ENCODE measurements at places on chromosomes 13 and 19. TPM values are rescaled to one million over a fixed set of nuclear protein-coding genes. Genes with fewer than 3 reads are reported as not detected.

The CBARP gene
- 0.14 TPM for total RNA-seq

The GSX1 gene
- total RNA-seq, result not detected

The FGF22 gene
- total RNA-seq, result 0.31 TPM

The UHRF1 gene
- total RNA-seq, result 4.1 TPM

The ZNF121 gene
- 35.7 TPM for total RNA-seq

The GPR18 gene
- total RNA-seq, result 25.5 TPM

The ZNF329 gene
- 13.0 TPM for total RNA-seq

The RASGRP4 gene
- total RNA-seq, result 5.7 TPM

The KRTDAP gene
- total RNA-seq, result not detected

The CCDC169 gene
- not detected for total RNA-seq

The HIPK4 gene
- not detected for total RNA-seq

The ZNF69 gene
- total RNA-seq, result 4.8 TPM

The CLIP3 gene
- 1.3 TPM for total RNA-seq

The F2RL3 gene
- 0.28 TPM for total RNA-seq

The OR7A5 gene
- not detected for total RNA-seq

The PRTN3 gene
- total RNA-seq, result not detected

The BLVRB gene
- 18.3 TPM for total RNA-seq

The ZNF175 gene
- 4.8 TPM for total RNA-seq

The ZNF677 gene
- 18.4 TPM for total RNA-seq

The NOVA2 gene
- total RNA-seq, result not detected

Measured in natural killer cell (primary cell).